ENCODE measurements at places on chromosomes 2 and 18.

- peak; percentile 71 for DNase-seq
These were observed 7.5 kb upstream of the BCL11A start for GRCh38 chr2:60560734-60561644.

DNA sequence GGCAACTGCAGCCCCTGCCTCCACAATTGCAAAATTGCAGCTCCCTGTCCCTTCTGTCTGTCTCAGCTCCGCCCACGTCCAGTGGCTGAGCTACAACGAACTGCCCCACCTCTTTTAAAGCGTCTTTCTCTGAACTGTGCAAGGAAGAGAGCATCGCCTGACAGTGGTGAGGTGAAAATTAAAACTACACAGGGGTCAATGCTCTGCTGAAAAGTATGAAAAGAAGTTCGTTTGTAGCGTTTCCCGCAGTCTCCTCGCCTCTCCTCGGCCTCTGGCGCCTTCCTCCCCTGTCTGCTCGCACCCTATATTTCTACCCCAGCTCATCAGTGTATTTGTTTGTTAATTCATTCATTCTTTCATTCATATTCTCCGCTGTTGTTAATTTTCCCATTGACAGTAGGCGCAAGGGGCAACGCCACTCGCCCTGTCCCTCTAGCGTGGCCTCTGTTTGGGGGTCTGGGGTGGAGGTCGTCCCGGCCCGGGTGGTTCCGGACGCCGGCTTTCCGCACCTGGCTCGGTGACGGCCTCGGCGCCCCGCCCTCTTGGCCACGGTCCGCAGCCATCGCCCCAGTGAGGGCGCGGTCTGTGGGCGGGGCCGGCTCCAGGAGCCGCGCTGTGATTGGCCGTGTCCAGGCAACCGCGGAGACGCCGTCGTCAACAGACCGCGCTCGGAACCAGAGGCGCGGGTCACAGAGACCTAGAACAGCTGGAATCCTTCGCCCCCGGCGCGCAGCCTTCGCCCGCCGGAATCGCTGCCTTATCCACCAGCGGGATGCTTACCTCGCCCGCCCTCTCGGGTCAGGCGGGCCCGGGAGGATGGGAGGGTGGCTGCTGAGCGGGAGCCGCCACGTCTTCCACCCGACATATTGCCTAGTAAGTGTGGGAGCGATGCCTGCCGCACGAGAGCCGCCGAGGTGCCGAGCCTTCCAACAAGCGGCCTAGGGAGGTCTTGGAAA is at the start of gene VWA3B:
VWA3B (plus strand) TSS at position 677 of the 956 bp plus-strand sequence. CDS start 5,926 bp downstream, outside the sequence.
- peak; percentile 31 for DNase-seq

DNA sequence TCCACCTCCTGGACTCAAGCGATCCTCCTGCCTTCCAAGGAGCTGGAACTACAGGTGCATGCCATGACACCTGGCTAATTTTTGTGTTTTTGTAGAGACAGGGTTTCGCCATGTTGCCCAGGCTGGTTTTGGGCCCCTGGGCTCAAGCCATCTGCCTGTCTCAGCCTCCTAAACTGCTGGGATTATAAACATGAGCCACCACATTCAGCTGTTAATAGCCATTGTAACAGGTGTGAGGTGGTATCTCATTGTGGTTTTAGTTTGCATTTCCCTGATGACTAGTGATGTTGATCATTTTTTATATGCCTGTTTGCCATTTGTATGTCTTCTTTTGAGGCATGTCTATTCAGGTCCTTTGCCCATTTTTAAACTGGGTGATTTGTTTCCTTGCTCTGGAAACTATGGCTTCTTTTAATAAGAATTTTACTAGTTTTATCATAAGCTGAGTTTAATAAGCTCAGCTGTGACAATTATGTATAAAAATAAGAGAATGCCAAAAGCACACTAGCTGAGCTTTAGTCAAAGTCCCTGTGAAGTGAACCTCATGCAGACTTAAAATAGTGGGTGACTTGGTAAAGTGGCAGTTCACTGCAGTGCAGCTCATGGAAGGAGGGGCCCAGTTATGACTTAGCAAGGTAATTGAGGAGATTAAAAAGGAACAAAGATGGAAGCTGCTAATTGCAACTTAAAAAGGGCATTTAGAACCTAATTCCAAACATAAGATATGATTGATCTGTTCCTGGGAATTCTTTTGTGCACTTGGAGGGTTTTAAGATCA is 465.1 kb downstream of the TGIF1 start:
- no peak for DNase-seq

- no peak for DNase-seq
These were observed 31.0 kb downstream of the INO80D start for GRCh38 chr2:206054952-206055351.

DNA sequence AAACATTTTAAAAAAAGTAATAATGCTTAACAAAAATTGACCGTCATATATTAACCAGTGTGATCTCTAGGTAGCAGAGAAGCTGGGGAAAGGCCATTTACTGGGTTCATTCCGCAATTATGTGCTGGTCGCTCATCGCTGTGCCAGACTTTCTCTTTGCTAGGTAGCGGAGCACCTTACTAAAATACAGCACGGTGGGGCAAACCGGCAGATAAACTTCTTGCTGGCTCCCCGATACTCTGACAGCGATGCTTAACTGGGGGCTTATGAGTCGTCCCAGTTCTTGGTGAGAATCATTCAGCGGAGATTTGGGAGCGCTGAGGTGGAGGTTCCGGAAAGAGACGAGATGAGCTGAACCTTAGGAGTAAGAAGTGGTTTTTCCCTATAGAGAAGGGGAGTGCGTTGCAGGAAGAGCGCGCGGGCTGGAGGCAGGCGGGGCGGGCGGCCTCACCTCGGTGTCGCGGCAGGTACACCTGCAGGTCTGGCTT is 605 bp downstream of the C2orf68 start:
- DNase-seq = no peak

DNA sequence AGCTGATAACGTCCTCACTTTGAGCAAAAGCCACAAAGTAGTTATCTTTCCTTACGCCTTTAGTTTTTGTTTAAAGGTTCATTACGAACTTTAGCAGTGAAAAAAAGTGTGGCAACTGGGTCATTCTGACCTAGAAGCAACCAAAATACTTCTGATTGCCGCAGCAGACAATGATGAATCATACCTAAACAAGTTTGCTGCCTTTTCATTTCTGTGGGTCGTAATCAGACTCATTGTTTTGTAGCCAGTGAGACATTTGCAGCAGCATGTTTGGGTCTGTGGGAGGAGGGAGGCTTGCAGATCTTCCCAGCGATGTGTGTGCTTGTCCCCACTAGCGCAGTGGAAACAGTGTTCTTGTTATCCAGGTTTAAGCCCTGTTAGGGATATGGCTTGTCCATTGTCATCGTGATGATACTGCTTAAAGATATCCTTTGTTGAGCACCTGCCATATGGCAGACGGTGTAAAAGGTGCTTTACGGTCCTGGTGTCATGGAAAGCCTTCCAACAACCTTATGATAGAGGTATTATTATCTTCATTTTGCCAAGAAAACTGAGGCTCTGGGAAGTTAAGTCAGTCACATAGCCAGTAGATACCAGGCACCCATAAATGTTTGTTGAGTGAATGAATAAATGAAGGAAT is 1.3 kb upstream of the GREB1 start:
- peak; percentile 89 for DNase-seq

- no peak for DNase-seq
These were observed 289.1 kb downstream of the ICOS start for GRCh38 chr2:204225671-204226073.

GRCh38 chr2:218010140-218010983 is 7.6 kb upstream of the TNS1 start:
- DNase-seq = peak; percentile 5

DNA sequence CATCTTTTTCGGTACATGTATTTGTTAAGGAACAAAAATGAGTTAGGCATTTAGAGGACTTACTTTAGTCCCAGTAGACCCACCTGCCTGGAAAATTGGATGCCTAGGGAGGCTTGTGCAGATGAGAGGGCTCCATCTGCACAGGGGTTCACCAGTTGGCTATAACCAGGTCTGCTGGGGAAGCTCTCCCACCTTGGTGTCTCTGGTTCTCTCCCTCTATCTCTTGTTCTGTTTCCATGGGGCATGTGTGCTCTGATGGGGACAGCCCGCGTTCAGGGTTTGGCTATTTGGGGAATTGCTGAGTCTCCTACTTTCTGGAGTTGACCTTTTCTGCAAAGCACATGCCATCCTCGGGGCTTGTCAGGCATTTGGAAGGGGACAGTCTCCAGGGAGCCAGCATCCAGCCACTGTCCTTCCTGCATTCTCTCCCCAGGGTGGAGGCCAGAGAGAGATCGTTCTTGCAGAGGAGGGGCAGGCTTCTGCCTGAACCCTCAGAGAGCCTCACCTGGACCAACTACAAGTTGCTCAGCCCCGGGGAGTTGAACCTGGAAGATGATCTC is 157.3 kb downstream of the KLHL29 start:
- no peak for DNase-seq

DNA sequence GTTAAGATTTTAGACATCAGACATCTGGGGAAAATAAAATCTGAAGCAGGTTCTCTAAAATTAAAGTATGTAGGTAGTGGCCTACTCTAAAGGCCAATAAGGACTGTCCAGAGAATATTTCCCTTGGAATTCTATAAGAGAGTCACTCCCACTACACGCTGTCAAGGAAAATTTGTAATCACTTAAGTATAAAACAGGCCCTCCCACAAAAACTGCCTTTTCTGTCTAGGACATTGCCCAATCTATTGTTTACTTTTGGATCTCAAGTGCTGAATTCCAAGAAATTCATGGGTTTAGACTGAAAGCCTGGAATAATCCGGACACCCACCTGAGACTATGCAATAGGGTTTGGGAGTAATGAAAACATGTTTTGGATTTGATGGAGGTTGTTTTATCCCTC is 1.7 kb upstream of the SRBD1 start:
- no peak for DNase-seq

DNA sequence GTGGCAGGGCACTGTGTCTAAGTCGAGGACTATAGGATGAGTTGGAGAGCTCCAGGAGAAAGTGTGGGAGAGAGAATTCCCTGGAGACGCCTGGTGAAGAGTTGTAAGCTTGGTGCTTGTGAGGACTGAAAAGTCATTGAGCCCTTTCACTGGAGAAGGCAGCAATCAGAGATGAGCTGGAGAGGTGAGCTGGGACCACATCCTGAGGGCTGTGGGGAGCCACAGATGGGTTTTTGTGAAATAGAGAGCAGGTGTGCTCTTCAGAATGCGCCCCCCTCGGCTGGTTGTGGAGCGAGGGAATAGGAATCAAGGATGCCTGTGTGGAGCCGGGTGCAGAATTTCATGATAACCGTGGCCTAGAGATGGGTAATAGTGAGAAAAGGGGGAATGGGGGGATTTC is 224.3 kb downstream of the KLHL29 start:
- DNase-seq = no peak
